Caco-2 (cell line): ENCODE measurements at places on chromosomes 2 and 18. TPM values are rescaled to one million over a fixed set of nuclear protein-coding genes. Genes with fewer than 3 reads are reported as not detected.

GRCh38 chr18:13433685-13434084, 215.1 kb downstream of the LDLRAD4 start:
- DNase-seq: no peak

GRCh38 chr2:152452256-152452973, 117.4 kb downstream of the FMNL2 start:
- DNase-seq: no peak

DNA sequence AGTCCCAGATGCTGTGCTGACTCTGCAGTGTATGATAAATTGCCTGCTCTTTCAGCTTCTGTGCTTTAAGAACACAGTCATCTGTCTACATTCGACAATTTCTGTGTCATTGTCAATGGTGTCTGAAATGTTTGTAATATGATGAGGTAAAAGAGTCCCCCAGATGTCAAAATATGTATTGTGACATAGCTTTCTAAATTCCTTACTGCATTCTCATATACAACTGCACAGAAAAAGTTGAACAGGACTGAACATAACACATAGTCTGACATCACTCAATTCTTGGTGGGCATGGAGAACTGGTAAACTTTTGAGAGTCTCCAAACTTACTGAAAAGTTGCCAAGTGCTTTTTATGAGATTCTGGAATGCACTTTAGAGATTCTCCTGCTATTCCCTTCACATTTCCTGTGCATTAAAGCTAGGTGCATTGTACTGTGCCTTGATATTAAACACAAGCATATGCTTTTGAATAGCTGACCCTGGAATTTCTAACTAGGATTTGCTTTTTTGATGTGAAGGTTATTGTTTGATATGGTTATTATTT, 48.1 kb upstream of the ARHGAP28 start:
- no peak for DNase-seq

GRCh38 chr2:44112096-44112495, 56.6 kb upstream of the PPM1B start:
- DNase-seq: no peak

Gene PJVK
- total RNA-seq: 2.1 and 2.9 TPM in 2 replicates

Gene CHRNG
- total RNA-seq: not detected in 2 replicates

Gene DSG3
- 0.14 TPM in 1 of 2 replicates, not detected in the other for total RNA-seq

GRCh38 chr2:65550246-65550645, 117.8 kb upstream of the SPRED2 start:
- no peak for DNase-seq

Gene ZNF516
- total RNA-seq: 14.3 and 25.5 TPM in 2 replicates

DNA sequence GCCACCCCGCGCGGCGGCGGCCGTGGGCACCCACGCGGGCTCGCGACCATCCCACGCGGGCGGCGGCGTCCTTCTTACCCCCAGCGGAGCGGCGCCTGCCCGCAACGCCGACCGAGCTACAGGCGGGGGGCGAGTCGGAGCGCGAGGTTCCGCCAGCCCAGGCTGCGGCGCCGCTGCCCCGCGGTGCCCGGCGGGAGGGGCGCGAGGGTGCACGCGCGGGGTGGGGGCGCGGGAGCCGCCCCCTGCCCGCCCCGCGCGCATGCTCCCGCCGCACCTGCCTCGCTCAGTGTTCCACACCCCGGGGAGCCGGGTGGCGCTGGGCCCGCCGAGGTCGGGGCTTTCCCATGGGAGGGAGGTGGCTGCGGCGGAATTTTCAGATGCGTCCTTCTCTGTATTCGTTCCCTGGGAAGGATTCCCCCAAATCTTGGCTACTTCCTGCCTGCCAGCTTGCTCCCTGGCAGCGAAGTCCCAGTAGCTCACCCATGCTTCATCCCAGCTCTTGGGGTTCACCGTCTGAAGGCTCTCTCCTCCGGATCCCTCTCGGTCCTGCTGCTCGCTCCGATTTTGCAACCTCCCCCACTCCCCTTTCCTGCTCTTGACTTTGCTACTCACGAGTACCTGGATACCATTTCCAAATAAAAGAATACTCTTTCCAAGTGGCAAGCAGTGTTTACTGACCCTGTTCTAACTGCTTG, at the start of gene L3MBTL4:
Gene L3MBTL4 (minus strand): TSS at position 189 of the 695 bp plus-strand sequence. CDS start 103,286 bp downstream, outside the sequence.
- peak; percentile 13 for DNase-seq

GRCh38 chr18:12766986-12767433, 64.2 kb downstream of the PSMG2 start:
- DNase-seq: peak; percentile 61

Gene CABLES1
- 27.2 and 29.5 TPM in 2 replicates for total RNA-seq

- DNase-seq: no peak
Measured at GRCh38 chr2:60867007-60867406, 14.4 kb upstream of the REL start.

GRCh38 chr2:128215897-128216642, 102.6 kb downstream of the HS6ST1 start:
- DNase-seq: no peak

GRCh38 chr2:206978746-206979145, 39.4 kb downstream of the CPO start:
- no peak for DNase-seq

DNA sequence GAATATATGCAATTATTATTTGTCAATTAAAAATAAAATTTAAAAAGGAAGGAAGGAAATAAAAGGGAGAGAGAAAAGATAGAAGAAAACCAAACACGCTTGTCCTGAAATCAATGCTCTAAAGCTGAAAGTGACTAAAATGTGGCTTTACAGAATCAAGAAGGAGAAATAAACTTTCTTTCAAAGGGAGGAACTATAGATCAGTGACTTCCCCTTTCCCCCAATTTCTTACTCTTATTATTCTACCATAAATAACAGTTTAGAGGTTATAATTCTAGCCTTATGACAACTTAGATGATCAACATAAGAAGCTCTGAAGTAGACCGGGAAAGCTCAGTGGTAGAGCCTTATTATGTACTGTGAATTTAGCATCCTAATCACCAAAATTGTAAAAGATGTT, 122.5 kb downstream of the ARHGAP15 start:
- no peak for DNase-seq

GRCh38 chr2:65420712-65421431, 11.5 kb downstream of the SPRED2 start:
- DNase-seq: peak; percentile 53

- no peak for DNase-seq
Measured at GRCh38 chr2:146634230-146635097, 1210.4 kb upstream of the ACVR2A start.

- peak; percentile 18 for DNase-seq
Measured at GRCh38 chr2:96092951-96093350, 23.4 kb downstream of the ADRA2B start.

DNA sequence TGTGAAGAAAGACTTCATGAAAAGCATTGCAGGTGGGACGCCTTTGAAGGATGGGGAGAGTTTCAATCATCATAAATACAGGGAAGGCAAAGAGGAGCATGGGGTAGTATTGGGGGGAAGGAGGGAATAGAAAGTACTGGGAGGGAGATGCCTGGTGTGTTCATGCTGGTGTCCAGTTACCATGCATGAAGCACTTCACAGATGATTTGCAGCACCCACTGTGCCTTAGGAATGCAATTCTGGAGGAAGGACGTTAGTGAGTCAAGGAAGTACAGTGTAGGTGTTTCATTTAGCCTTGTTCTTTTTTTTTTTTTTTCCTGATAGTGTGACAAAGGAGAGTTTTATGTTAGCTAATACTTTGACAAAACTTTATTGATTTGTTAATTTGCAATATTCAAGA, 36.8 kb downstream of the ADAM23 start:
- DNase-seq: no peak

DNA sequence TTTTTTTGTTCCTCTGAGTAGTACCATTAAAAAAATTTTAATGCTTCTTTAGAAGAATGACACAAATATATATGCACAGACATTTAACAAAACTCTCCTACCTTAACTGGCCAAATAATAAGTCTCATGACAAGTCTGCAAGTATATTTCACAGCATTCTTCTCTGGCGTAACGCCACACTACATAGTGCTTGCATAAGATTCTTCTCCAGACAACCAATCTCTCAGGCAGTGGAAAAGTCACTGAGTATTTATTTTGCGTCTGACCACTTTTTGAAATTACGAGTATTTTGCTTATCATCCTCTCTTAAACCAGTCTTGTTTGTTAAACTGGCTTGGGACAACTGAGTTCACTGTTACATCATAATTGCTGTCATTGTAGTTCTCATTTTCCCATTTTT, 749.2 kb downstream of the ADCYAP1 start:
- no peak for DNase-seq

- peak; percentile 44 for DNase-seq
Measured at GRCh38 chr2:27264253-27264752, 1.5 kb upstream of the SLC30A3 start.

Gene DLGAP1
- total RNA-seq: 0.07 TPM in 1 of 2 replicates, not detected in the other

DNA sequence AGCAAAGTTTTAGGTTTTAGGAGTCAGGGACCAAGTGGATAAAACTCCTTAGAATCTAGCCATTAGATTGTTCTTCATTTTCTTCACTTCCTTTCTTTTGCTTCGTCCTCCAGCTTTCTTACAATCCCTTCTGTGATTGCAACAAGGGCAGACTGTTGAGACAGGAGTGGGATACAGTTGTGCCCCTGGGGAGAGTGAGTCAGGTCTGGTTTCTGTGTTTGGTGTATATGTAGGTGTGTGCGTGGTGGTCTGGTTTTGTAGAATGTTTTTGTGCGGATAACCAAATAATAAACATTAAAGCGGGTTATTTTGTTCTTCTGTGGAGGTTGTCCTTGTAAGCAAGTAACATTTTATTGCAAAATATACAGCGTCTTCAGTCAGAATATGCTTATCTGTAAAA, 7.3 kb downstream of the INSIG2 start:
- no peak for DNase-seq

Gene VWA3B
- total RNA-seq: not detected in 2 replicates

DNA sequence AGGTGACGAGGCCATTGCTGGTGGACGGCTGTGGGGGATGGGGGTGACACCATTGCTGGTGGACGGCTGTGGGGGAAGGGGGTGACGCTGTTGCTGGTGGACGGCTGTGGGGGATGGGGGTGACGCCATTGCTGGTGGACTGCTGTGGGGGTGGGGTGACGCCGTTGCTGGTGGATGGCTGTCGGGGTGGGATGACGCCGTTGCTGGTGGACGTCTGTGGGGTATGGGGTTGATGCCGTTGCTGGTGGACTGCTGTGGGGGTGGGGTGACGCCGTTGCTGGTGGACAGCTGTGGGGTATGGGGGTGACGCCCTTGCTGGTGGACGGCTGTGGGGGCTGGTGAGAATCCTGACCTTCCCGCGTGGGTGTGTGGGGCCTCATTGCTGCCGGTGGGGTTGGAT, 47.1 kb downstream of the CTDP1 start:
- no peak for DNase-seq

- no peak for DNase-seq
Measured at GRCh38 chr18:41134426-41134825, 820.6 kb upstream of the PIK3C3 start.

- DNase-seq: no peak
Measured at GRCh38 chr2:1773883-1774282, 29.6 kb upstream of the PXDN start.

Gene ASPRV1
- 0.32 and 0.66 TPM in 2 replicates for total RNA-seq

DNA sequence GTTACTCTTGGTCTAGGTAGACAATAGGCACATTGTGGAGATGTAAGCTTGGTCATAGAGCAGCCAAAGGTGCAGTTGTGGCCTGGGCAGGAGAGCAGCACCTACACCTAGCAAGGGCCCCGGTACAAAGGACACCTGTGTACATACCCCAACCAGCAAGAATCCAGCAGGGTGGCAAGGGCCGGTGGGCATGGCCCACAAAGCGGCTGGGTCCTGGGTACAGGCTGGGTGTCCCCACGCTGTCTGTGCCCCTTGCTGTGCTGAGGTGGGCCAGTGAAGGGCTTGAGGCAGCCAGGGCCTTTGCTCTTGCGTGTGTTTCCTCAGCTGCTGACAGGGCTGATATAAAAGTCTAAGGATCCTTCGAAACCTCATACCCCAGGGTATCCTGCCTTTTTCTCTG, 501.8 kb downstream of the EIPR1 start:
- DNase-seq: no peak

- no peak for DNase-seq
Measured at GRCh38 chr18:26893996-26894395, 28.5 kb upstream of the AQP4 start.

DNA sequence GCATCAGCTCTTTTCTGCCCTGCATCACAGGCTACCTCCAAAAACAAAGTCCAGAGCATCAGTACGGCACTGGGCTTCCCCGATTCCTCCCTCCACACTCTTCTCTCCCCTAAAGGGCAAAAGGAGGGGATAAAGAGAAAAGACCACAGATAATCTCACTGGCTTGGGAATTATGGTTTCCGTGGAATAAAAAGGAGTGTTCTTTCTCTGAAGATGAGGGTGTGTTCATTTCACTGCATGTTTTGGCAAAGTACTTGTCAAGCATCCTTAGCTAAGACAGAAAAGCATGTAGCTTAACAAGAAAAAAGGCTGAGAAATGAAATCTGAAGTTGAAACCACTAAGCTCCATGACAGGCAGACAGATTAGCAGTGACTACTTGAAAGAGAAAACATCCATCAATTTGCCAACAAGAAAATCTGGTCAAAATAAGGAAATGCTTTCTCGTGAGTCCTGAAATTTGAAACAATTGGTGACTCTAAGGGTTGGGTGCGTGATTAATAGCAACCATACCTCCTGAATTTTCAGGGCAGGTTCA, 20.6 kb upstream of the DSG3 start:
- DNase-seq: no peak

GRCh38 chr2:190533968-190534309, 583 bp downstream of the NEMP2 start:
- DNase-seq: no peak

Gene CXCR1
- total RNA-seq: not detected in 2 replicates

GRCh38 chr2:65024149-65024829, 31.9 kb upstream of the CEP68 start:
- no peak for DNase-seq

DNA sequence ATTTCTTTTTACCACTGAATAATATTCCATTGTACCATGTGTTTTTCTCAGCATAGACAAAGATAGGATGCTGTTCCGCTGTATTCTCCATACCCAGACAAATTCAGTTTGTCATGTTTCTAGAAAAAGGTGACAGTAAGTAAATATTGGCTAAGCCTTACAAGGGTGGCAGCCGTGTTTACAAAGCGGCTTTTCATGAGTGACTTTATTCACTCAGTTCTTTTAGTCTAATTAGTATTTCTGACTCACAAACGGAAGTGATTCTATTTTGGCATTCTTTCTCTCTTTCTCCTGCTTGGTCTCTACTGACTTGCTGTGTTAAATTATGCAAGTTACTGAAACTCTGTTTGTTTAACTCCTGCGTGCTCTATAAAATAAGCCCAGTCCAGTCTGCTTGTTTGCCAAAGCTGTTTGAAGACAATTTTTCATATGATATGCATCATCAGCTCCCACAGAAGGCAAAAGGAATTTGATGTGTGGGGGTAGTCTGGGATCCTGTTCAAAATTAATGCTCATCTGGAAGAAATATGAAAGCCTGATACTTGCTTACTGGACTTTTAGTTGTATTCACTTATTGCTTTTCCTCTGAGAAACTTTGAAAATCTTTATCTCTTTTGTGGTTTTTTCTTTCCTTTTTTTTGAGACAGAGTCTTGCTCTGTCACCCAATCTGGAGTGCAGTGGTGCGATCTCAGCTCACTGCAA, 2.3 kb upstream of the PLEKHH2 start:
- peak; percentile 29 for DNase-seq

Gene ANKRD53
- 0.16 and 0.28 TPM in 2 replicates for total RNA-seq

Gene ALK
- 0.11 TPM in 1 of 2 replicates, not detected in the other for total RNA-seq
